ENCODE measurements at places on chromosomes 7 and 10.

GRCh38 chr10:119413093-119413453 is 129.4 kb downstream of the RGS10 start:
- DNase-seq = no peak

GRCh38 chr10:62585211-62585775 is 211.1 kb downstream of the ZNF365 start:
- DNase-seq = no peak

GRCh38 chr7:40468891-40469864 is 334.4 kb downstream of the SUGCT start:
- no peak for DNase-seq

GRCh38 chr7:127654404-127655394 is 2.7 kb downstream of the SND1 start:
- no peak for DNase-seq

DNA sequence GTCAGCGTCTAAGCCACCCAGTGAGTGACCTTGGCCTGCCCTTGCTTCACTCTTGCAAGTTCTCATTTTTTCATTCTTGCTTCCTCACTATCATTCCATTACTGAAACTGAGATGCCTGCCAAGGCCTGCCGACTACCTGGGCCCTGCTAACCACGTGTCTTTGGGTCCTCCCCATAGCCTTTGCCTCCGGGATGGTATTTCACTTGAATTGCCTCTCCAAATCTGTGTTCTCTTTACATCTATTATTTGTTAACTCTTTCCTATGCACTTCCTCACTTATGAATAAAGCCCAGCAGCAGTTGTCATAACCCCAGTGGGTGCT is 234.6 kb downstream of the SNX10 start:
- no peak for DNase-seq

DNA sequence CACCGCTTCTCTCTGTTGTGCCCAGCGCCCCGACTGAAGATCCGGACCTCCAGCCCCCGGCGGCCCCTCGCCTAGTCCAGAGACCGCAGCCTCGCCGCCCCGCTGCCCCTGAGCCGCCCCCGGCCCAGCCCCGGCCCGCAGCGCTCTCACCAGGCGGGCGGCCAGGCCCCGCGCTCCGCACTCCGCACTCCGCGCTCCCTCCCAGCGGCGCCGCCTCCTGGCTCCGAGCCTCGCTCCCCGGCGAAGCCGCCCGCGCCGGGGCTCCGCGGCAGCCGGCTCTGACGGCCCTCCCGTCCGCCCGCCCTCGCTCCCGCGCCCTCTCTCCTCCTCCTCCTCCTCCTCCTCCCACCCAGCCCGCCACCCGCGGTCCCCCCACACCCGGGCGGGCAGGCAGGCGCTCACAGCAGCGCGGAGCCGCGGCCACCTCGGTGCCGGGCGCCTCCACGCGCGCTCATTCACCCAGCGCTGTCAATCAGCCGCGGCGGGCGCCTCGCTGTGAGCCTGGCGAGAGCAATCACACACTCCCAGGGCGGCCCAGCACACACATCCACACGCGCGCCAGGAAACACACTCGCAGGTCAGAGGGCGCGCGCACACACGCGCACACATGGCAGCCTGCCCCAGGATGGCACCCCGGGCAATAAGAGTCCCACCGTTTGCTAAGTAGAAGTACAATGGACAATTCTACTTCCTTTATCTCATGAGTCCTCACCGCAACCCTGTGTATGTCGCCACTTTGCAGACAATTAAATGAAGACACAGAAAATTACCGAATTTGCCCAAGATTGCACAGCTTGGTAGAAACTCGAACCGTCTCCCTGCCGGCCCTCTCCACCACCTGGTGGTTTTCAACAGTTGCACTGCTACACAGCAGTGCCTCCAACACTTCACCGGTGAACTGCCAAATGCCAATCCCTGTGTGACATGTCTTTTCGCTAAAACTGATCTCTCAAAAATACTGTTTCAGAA is at the start of gene PRRT4:
TSS of gene PRRT4 (minus strand) at position 280 of the 969 bp plus-strand sequence.
- DNase-seq = no peak

- no peak for DNase-seq
These were observed 720.2 kb upstream of the FZD8 start for GRCh38 chr10:36362257-36362656.
